H7 (cell line): ENCODE measurements at places on chromosomes 5 and 9.

DNA sequence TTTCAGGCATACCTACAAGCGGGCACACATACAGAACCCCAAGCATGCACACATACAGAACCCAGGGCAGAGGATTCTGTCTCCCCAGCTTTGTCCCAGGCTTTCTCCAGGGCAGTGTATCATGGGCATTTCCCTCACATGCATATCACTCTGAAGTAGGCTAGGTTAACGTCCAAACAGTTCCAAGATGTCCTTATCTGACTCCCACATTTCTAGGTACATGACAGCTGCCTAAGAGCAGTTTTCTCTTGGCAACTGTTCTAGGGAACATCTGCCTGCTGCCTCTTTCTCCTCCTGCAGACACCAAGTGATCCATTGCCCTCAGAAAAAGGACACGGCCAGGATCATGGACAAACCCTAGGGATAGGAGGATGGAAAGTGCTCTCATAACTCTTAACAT, 84.9 kb upstream of the NR3C1 start:
- DNase-seq = no peak

- DNase-seq = no peak
Measured at GRCh38 chr5:100406640-100407039, 128.5 kb upstream of the FAM174A start.

DNA sequence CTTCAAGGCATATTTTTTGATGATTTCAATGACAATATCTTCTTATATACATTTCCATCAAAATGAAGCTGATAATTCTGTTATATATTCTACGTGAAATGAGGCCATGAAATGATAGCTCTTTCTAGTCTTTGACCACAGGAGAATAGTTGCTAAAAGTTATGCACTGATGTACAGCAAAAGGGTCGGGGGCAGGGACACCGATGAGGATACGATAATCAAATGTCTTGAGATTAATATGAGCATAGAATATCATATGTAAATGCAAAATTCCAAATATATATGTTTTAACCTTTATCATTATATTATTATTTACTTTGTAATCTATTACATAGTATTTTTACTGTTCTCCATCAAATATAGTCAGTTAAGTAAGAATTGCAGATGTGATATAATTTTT, 264.8 kb downstream of the KIAA0825 start:
- no peak for DNase-seq

DNA sequence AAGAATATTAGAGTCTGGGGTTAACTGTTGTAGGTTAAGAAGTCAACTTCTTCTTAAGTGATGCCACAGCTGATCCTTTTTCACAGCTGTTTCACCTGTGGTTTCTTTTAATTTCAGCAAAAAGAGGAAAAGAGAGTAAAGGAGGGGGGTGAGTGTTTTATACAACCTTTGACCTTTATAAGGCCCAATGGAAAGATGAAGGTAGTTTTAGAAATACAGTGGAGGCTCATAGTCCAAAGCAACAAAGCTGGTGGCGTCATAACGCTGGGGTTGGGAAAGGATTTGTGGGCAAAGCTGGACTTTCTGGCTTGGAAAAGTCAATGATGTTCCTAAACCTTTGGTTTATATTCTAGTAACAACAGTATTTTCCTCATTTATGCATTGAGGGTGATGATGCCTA, 49.5 kb downstream of the RCL1 start:
- DNase-seq = no peak

DNA sequence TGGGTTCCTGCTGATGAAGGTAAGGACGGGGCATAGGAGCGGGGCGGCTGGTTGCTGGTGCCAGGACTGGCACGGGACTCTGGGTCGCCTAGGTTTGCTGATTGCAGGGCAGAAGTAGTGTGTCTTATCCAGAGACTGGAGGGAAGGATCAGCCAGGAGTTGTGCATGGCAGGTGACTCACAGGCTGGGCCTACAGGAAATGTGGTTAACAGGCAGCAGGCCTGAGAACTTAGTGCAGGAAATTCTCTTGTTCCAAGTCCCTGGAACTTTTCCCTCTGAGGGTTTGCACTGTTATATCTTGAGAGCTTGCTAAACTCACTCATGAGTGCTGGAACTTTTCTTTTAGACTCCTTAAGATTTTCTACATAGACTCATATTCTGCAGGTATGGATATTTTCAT, 95.1 kb downstream of the ANXA2R start:
- DNase-seq = no peak

- no peak for DNase-seq
Measured at GRCh38 chr9:110650261-110650660, 18.3 kb upstream of the MUSK start.

- no peak for DNase-seq
Measured at GRCh38 chr9:95870906-95871305, 4.6 kb upstream of the ERCC6L2 start.

GRCh38 chr9:128226412-128226801, 23.2 kb downstream of the DNM1 start:
- no peak for DNase-seq

GRCh38 chr9:122370869-122371755, at the start of gene PTGS1:
TSS of gene PTGS1 (plus strand) at chr9:122371024. CDS start at chr9:122371085, 61 bp downstream.
- peak; percentile 92 for DNase-seq

DNA sequence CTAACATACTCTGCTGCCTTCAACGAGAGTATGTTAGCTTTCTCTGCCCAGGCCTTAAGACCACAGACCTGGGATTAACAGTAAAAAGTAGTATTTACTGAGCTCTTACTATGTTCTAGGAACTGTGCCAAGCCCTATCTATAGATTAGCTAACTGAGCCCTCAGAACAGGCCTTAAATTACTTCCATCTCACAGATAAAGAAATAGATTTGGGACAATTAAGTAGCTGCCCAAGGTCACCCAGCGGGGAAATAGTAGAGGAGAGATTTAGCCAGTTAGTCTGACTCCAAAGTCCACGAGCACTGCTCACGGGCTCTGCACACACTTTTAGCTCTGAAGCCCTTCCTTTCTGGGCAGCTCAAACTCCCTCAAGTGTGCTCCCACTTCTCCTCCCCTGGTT, 64.5 kb upstream of the EQTN start:
- DNase-seq = no peak

- no peak for DNase-seq
Measured at GRCh38 chr9:69535911-69536310, 136.3 kb downstream of the APBA1 start.

GRCh38 chr9:94166976-94167346, 82.7 kb downstream of the PTPDC1 start:
- DNase-seq = no peak

DNA sequence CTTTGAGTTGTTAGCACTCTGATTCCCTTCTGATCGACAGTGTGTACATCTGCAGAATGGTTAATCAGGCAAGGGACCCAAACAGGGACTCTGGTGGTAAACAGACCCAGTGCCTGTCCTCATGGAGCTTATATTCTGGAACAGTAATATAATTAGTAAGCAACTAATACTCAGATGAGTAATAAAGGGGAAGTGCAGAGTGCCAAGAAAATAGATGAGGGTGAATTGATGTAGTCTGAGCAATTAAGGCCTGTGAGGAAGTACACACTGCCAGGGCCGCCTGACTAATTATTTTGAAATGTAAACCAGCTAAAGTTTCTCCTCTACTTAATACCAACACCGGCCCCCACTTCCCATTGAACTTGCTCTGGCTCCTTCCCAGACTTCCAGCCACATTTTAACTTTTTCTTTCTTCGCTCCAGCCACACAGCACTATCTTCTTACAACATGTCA, 4.2 kb downstream of the DHX29 start:
- no peak for DNase-seq

DNA sequence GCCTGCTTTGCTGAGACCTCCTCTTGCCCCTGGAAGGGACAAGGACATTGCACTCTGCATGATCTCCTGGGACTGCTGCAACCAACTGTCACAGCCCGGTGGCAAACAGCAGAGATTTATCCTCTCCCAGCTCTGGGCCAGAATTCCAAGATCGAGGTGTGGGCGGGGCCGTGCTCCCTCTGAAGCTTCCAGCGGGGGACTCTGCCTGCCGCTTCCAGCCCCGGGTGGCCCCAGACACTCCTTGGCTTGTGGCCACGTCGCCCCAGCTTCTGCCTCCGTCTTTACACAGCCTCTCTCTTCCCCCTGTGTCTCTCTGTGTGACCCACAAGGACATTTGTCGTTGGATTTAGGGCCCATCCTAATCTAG, 67.1 kb downstream of the COL5A1 start:
- DNase-seq = no peak

DNA sequence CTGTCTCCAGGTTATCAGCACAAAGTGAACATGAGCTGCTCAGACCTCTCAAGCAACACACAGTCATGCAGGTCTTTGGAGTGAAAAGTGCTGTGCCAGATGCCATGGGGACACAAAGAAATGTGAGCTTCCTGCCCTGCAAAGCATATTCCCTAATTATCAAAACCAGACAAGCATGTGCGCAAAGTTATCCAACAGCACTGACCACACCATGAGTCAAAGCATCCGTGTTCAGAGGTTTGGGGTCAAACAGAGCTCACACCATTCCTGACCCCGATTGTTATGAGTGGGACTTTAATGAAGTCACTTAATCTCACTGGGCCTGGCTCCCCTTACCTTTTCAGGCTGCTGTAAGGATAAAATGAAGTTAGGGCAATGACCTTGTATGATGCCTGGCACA, 138.5 kb downstream of the SLIT3 start:
- DNase-seq = no peak

GRCh38 chr5:72836810-72837209, 20.3 kb downstream of the TNPO1 start:
- DNase-seq = no peak

- no peak for DNase-seq
Measured at GRCh38 chr5:154836225-154836624, 14.2 kb downstream of the FAXDC2 start.

- DNase-seq = no peak
Measured at GRCh38 chr5:466661-467310, 23.8 kb downstream of the EXOC3 start.

- no peak for DNase-seq
Measured at GRCh38 chr9:32376285-32376684, 8.2 kb upstream of the ACO1 start.

- no peak for DNase-seq
Measured at GRCh38 chr5:135810188-135810943, 24.1 kb upstream of the SLC25A48 start.

- DNase-seq = peak; percentile 20
Measured at GRCh38 chr9:114302727-114303126, 20.2 kb upstream of the ORM1 start.
